ENCODE measurements at places on chromosomes 1 and 21.

- DNase-seq: no peak
Observed at GRCh38 chr1:26784023-26784871, 3.5 kb upstream of the PIGV start.

GRCh38 chr21:38322311-38322950, 65.6 kb downstream of the KCNJ15 start:
- DNase-seq: no peak

DNA sequence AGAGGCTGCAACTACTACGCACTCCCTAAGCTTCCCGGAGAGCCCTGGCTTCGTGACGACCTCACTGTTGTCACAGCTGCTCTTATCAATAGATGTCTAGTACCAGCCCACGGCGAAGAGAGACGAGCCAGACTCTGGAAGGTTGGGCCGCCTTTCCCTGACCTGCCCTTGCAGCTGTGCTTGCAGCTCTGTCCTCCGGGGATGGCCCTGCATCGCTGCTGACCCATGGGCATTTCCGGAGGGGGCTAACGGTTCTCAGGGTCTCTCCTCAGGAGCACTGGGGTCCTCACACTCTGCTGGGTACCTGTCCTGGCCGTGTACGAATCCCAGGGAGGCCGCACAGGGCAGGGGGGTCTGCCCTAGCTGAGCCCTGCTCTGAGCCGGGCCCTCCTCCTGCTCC, 93.8 kb upstream of the COL6A1 start:
- DNase-seq: no peak

- no peak for DNase-seq
Observed at GRCh38 chr1:197618061-197618460, 157.2 kb downstream of the DENND1B start.

Measured in stimulated activated CD4-positive, alpha-beta T cell treated with anti-CD3 and anti-CD28 coated beads, Interleukin-1b, Interleukin-23, amount 100 ng/mL, for 1 hour (primary cell).